ENCODE measurements at places on chromosomes 11 and 22.

DNA sequence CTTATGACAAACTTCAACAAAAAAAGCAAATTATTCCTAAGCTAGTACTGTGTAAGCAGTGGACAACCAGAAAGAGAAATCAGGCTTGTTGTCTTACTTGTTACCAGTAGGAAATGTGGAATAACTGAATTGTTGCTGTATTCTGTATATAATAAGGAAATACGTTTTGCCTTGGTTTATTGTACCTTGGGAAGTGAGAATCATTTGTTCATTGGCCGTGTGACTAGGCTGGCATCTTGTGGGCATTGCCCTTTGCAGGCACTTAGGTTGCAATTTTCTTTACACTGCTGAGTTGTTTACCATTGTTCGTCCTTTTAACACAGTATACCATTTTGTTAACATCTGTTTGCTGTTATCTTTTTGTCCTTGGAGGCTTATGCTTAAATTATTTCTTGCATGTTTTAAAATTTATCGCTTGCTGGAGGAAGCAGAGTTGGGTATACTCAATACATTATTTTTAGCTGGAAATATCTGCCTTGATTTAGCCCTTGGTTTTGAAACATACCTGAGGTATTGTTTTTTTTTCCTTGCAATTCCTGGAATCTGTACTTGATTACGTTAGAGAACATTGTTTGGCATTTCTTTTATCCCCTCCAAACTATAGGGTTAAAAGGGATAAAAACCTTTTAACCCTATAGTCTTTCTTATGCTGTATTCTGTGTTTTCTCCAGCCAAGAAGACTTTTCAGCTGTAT, 109.3 kb downstream of the DDX10 start:
- no peak for DNase-seq

GRCh38 chr11:117230286-117230961, 1.4 kb downstream of the PCSK7 start:
- DNase-seq: no peak

GRCh38 chr11:69048031-69048693, 570 bp upstream of the TPCN2 start:
- DNase-seq: no peak

DNA sequence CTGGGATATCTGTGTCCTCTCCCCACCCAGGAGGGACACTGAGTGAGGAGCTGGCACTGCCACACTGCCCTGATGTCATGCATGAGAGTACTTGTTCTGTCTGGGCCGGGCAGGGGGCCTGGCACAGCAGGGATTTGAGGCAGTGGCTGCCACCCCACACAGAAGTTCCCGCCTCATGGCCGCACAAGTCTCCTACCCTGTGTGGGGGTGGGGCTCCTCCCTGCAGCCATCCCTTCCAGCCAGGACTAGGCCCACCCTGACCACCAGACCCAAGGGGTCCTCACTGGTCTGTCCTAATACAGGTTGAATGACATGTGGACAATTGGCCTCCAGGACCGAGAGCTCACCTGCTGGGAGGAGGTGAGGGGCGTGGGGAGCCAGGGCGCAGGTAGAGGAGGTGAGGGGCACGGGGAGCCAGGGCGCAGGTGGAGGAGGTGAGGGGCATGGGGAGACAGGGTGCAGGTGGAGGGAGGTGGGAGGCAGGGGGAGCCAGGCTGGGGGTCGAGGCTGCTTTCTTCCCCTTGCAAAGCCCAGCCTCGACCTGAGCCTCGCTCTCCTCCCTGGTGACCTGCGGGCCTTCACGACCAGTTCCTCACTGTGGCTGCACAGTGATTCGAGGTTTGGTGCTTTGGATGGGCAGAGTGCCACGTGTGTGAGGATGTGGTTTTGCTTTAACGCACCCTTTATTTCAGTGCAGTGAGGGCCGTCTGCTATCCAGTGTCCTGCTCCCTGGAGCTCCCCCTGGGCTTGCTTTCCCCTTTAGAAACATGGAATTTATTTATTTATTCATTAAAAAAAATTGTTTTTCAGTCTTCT, 7.4 kb downstream of the LZTR1 start:
- no peak for DNase-seq

DNA sequence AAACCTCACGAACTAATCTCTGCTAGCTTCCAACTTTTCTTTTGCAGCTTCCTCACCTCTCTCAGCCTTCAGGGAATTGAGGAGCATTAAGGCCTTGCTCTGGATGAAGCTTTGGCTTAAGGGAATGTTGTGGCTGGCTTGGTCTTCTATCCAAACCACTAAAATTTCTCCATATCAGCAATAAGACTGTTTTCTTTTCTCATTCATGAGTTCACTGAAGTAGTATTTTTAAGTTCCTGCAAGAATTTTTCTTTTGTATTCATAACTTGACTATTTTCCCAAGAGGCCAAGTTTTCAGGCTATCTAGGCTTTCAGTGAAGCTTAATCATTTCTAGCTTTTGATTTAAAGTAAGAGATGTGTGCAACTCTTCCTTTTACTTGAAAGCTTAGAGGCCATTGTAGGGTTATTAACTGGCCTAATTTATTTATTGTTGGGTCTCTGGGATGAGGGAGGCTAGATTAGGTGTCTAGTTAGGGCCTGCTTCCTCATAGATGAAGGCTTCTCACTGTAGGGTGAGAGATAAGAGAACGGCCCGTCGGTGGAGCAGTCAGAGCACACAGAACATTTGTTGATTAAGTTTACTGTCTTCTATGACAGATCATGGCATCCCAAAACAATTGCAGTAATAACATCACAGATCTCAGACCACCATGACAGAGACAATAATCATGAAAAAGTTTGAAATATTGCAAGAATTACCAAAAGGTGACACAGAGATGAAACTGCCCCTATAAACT, 33.2 kb downstream of the CSF2RB start:
- DNase-seq: no peak

DNA sequence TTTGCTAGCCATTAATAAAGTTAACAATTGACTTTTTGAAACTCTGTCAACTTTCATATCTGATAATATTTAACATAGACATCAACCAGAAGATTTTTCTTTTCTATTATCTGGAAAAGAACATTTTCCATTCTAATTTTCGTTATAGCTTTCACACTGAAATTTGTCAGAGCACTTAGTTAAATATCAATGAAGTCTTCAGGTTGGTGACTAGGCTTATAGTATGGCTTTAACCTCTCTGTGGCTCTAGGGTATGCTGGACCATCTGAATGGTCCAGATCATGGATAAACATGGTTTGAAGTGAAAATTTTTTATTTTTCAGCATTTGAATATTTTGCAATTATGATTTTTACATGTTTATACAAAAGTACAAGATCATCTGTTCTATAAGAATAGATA, 548.1 kb downstream of the CNTN5 start:
- no peak for DNase-seq

- no peak for DNase-seq
Observed at GRCh38 chr11:62505059-62505439, 41.6 kb downstream of the AHNAK start.

DNA sequence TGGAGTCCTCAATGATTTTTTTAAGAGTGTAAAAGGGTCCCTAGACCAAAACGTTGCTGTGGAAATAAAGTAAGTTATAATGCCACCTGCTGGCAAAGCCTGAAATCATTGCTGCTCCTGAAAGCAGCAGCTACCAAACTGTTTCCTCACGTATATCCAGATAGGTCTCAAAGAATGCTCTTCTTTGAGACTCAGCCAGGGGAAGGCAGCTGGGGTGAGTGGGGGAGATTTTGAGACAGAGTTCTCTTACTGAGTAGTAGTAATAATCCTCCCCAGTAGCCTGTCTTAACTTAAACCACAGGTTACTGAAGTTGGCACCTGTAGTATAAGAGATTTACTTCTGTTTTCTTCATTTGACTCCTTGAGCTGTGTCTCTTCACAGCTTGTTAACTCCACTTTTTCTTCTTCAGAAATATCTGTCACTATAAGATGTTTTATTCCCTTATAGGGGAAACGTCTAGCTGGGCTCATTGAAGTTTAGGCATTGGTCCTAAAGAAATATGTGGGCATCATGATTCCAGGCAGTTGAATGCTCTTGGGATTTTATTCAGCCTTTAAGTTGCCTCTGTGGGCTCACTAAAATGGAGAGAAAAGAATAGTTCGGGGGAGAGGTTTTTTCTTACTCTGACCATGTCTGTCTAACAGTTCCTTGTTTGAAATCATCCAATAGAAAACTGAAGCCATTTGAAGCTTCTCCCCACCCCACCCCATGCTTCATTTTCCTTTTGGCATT, 77.9 kb downstream of the BTBD10 start:
- DNase-seq: peak; percentile 20

- DNase-seq: no peak
Observed at GRCh38 chr11:65858681-65859087, 704 bp upstream of the CFL1 start.

DNA sequence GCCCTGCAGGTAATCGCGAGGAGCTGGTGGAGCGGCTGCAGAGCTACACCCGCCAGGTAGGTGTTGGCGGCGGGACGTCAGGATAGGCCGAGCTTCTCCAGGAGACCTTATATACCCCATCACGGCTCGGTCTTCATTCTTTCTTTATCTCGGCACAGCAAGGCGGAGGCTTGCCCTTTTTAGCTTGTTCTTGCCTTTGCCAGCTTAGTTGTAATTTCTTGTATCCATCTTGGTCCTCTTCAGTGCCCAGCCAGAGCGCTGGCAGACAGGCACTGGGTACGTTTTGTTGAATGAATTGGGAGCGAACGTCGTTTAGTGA, 459 bp downstream of the SF3B2 start:
- no peak for DNase-seq

GRCh38 chr11:124612045-124612444, 817 bp downstream of the PANX3 start:
- DNase-seq: no peak

GRCh38 chr11:68012843-68013610, 2.9 kb downstream of the ALDH3B1 start:
- DNase-seq: no peak

- peak; percentile 19 for DNase-seq
Observed at GRCh38 chr11:1765871-1766718, 2.4 kb upstream of the CTSD start.

GRCh38 chr22:25660336-25660735, 81.7 kb upstream of the MYO18B start:
- no peak for DNase-seq

GRCh38 chr11:96448225-96448624, 58.4 kb downstream of the JRKL start:
- no peak for DNase-seq

DNA sequence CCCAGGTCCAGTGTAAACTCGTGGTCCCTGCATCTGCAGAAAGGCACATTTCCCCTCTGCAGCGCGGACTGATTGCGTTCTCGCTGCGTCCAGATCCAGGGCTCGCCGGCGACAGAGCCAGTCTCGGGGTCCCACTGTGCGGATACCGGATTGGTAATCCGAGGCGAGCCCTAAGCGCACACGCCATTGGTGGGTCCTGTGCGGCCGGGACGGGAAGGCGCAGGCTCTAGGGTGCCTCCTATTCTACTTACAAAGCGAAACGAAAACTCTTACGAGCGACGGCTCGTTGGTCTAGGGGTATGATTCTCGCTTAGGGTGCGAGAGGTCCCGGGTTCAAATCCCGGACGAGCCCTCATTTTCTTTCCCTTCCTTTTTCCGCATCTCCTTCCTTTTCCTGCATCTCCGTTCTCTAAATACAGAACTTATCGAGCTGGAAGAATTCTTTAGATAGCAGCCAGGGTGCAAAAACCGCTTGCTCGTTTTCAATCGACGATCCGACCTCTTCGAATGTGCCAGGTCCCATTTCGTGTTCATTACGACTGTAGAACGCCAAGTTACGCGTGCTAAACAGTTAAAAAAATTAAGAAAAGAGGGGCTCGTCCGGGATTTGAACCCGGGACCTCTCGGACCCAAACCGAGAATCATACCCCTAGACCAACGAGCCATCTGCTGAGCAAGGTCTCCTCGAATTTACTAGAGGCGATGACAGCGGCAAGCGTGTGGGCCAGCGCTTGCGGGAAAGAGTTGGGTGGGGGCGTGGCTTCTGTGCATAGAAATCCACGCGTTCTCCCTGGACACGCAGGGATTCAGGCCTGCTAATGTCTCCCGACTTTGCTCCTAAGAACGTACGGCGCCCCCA, 29.2 kb upstream of the WNT11 start:
- peak; percentile 93 for DNase-seq

DNA sequence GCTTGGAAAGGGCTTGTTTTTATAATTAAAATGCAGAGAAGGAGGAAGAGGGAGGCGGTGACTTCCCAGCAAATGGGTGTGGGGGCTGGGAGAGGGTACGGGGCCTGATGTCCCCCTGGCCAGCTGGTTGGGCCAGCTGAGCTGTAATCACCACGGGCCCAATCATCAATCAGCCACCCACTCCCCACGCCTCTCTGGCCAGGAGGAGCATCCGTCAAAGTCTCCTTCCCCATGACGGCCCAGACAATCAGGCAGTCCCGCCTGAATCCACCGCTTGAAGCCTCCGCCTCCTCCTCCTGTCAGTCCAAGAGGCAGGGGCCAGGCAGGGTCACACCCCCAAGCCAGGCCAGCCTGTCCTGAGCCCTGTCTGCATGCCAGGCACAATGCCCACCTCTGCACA, 13.3 kb upstream of the CABP7 start:
- no peak for DNase-seq

DNA sequence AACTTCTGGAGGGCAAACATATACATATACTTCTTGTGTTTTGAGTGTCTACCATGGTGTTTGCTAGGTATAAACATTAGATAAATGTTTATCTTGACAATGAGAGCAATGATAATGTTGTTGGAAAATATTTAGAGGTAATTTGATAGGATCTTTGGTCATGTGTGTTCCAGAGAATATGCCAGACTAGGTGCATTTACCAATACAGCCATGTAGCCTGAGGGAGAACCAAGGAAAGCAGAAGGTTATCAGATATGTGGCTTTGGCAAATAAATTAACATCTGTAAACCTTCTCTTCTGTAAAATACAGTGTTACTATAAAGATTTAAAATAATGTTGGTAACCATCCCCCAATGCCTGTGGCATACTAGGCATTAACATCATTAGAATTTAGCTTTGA, 226.8 kb downstream of the C11orf87 start:
- no peak for DNase-seq

DNA sequence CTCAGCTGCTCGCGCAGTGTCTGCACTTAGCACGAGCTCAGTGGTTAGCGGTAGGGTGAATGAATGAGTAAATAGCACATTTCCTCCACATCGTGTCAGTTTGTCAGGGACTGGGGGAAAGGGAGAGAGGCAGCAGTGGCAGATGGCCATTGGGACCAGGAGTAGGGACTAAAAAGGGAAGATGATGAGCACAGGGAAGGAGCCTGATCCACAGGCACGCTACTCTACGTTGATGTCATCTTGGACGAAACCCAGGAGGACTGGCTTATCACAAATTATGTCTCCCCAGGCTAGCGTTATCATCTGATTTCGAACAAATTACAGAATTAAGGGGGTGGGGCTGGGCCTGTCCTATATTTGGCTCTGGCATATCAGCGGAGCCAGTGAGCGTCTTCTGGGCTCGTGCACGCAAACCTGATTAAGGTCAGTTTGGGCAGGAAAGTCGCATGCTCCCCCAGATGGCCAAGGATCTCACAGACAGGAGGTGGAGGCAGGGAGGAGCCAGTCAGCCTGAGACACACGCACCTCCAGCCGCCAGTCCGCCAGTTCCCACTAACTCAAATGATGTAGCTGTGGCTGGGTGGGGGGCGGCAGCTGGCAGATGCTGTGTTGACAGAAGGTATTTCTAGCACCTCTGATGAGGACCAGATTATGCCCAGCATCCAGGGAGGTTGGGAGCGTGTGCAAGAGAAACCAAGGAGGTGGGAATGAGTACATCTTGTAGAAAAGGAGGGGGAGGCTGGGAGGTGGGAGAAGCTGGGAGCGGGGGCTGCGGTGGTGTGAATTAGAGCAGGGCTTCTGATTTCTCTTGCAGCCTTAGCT, 97.4 kb upstream of the PRDM11 start:
- DNase-seq: no peak

GRCh38 chr11:57239348-57239747, 2.3 kb upstream of the APLNR start:
- no peak for DNase-seq

Data from ovary (tissue), 10 donors.